Nucleus accumbens (tissue), 56 donors: ENCODE measurements at places on chromosomes 5 and 9.

- no peak for DNase-seq
Measured at GRCh38 chr9:89579741-89580385, 24.9 kb upstream of the GADD45G start.

DNA sequence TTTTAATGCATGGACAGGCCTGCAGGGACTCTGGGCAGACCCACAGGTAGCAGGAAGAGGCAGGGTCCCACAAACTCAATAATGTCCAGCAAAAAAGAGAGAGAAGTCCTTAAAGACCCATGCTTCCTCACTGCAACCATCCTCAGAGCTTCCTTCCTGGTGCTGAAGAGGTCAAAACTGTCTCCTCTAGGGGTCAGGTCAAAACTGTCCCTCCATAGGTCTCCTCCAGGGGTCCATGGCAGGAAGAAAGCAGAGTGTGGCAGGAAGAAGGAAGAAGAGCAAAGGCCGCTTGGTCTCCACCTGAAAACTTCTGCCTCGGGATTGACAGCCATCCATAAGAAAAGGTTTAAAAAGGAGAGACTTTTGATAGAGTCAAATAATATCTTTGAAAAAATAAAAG, 261.9 kb upstream of the TRIM32 start:
- DNase-seq, result no peak

DNA sequence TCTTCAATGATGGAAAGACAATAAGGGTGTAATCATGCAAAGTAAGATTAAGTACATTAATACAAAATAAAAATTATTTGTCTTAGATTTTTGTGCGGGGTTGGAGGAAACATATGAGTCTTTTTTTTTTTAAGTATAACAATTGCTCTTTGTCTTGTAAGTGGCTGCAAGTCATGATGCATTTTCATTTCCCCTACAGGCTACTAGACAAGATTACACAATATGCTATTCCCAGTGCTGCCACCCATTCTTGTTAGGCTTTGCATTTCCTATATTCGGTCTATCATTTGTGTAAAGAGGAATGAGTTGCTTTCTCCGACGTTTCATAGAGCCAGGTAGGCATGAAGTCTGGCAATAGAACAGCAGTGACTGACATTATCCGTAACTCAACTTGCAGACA, 294.2 kb upstream of the CYLC2 start:
- no peak for DNase-seq

GRCh38 chr5:138676556-138677193, 76.5 kb upstream of the CTNNA1 start:
- no peak for DNase-seq

DNA sequence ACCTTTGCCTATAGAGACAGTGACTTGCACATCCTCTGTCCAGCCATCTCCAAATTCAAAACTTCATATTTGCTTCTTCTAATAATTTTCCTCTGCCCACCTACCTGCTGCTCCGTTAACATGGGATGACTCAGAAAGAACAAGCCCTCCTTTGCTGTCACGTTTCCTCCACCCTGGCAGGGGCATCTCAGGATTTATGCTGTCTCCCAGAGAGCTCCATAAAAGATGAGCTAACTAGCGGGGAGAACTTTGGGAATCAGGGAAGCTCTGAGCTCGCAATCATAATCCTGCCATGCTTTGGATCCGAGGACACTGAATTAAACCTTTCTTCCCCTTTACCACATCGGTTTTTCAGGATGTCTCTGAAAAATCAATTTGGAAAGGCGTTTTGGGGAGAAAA, 78.4 kb upstream of the FSTL4 start:
- no peak for DNase-seq

- no peak for DNase-seq
Measured at GRCh38 chr9:90967145-90967538, 165.5 kb downstream of the SYK start.

DNA sequence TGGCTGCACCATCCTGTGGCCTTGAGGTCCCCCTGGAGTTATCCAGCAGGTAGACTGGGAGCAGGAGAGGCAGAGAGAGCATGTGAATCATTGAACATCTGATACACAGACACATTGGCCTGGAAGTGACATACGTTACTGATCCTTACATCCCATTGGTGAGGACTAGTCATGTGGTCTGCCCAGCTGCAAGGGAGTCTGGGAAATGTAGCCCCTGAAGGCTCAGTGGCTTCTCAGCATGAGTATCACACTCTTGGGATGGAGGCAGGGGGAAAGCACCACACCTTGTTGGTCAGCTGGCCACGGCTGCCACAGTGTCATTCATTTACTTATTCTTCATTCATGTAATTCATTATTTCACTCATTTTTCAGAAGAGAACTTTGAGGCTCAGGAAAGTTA, 13.3 kb upstream of the KCNMB1 start:
- no peak for DNase-seq

DNA sequence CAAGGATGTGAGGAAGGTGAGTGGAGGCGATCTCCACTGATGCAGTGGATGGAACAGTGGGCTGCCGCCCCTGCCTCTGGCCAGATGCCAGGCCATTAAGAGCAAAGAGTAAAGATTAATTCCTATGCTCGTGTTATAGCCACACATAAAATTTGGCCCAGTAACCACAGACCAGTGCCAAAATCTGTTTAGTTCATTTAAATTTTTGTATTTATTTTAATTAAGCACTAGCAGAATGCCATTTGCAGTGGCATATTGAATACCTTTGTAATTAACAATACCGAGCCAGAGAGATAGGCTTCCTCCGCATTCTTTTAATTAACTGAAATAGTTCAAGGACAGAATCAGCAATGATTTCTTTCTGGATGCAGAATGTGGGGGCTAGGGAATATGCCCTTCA, 179.8 kb downstream of the MED10 start:
- no peak for DNase-seq

- DNase-seq, result no peak
Measured at GRCh38 chr9:131474711-131475110, 28.0 kb upstream of the POMT1 start.
